Vagina (tissue), 2 donors: ENCODE measurements at places on chromosomes 12 and 14.

DNA sequence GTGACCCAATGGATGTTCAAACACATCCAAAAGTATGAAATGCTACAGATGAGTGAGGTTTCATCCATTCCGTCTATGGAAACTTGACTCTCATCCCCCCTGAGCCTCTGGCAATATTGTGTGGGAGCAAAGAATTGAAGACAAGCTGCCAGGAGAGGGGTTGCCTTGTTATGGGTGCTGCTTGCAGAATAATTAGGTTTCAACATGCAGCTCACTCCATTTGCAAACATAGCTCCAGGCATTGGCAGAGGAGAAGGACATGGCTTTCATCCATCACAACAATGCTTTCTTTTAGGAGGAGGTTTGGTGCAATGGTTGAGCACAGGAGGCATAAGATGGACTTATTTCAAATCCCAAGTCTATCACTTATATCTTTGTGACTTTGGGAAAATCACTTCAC, 220.7 kb upstream of the SRRM4 start:
- no peak for DNase-seq

DNA sequence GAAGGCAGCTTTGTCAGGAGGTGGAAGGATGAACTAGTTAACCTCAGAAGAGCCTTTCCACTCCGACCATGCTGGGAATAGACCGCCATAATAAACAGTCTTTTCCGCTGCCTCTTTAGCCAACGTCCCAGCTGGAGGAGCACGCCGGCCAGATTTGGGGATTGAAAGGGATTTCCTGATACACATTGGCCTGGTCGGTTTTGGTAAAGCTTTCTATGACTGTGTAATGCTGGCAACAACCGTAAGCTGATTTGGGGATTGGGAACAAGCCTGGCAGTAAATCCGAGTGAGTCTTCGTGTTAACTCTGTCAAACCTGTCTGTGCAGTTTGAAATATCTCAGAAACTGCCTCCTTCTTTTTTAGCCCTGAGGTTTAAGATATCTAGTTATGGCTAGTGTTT, 87.0 kb downstream of the DAD1 start:
- DNase-seq = no peak

GRCh38 chr12:47032644-47033043, 46.8 kb upstream of the PCED1B start:
- DNase-seq = no peak

DNA sequence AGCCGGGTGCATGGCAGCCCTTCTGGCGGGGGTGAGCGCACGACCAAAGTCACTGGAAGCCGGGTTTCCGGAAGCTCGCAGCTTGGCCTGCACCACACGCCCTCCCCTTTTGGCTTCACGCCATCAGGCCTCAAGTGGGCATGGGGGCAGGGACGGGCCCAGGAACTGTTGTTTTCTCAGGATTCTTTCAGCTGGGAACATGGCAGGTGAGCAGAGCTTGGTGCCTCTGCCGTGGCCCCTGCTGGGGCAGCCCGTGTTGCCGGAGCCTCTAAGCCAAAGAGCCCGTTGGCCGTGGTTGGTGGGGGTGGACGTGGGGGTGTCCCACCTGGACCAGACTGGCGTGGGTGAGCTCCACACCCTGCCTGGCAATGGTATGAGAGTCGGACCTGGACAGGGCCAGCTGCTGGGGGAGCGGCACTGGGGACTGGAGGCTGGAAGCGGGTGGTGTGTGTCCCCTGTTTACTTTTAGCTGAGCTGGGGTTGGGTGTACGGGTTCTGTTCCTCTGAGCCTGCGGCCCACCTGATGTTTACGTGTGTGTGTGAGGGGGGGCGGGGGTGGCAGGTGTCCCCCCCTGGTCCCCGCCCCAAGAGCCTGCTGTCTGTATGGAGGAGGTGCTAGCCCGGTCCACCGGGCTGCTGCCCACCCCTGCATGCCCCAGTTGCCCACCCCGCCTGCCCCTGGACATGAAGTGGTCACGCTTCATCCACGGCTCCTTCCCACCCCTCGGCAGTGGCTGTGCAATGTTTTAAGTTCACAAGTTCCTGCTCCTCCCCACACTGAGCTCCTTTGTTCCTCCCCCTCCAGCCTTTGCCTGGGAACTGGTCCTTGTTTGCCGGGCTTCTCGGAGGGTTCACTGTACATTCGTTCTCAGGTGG, 28.7 kb upstream of the PLD4 start:
- DNase-seq = peak; percentile 86

DNA sequence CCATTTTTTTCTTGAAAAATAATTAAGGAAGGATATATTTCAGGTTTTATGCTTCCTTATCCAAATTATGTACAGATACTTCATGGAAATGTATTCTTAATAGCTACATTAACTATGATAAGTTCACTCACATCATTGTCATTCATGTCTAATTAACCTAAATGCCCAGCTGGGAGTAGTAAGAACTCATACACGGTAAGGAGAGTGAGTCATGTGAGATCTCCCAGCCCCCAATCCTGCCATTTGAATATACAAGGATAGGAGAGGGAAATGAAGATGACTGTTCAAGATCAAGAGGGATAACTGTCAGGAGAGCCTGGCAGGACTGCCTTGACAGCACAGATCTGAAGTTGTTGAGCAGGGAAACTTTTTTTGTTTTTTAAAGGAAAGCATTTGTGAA, 343.4 kb upstream of the USP15 start:
- DNase-seq = no peak

DNA sequence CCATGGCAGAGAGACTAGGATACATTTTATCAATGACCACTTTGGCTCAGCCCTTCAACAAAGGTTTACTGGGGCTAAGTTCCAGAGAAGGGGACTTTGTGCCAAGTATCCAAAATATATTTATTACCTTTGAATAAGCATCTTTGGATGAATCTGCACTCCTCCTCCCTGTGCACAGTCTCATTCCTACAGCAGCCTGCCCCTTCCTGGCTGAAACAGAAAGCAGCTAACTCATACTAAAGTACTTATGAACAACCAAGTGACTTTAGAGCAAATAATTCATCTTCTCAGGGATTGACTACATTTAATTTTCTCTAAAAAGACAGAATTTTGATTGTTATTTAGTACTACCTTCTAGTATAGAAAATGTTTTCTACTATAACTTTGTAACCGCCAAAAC, 47.8 kb upstream of the ETV6 start:
- DNase-seq = no peak

- no peak for DNase-seq
Observed at GRCh38 chr12:97752129-97752528, 289.5 kb downstream of the RMST start.

DNA sequence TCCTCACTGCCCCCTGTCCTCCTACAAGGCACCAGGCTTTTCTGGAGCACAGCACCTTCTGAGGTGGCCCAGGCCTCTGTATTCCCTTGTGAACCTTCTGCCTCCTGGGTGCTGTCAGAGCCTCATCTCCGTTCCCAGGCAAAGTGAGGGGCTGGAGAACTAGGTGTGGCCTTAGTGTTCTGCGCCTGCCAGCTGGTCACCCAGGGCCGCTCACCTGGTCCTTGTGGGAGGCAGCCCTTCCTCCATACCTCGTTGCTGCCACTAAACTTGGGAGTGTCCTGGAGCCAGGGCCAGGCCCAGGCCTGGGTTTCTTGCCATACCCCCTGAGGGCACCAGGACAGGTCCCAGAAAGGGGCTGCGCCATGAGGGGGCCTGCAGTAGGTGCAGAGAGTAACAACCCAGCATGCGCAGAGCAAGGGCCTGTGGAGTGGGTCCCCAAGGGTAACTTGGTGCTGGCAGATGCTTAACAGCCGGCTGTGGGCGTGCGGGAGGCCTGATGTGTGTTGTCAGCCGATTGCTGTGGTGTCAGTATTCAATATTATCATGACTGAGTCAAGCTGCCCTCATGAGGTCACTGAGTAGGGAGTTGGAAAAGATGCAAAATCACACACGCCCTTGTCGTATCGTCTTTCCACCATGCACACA, 17.1 kb downstream of the OTUB2 start:
- DNase-seq = no peak

- no peak for DNase-seq
Observed at GRCh38 chr12:103884316-103884715, 43.3 kb upstream of the NT5DC3 start.

- no peak for DNase-seq
Observed at GRCh38 chr14:54698501-54698900, 131.6 kb downstream of the SAMD4A start.

DNA sequence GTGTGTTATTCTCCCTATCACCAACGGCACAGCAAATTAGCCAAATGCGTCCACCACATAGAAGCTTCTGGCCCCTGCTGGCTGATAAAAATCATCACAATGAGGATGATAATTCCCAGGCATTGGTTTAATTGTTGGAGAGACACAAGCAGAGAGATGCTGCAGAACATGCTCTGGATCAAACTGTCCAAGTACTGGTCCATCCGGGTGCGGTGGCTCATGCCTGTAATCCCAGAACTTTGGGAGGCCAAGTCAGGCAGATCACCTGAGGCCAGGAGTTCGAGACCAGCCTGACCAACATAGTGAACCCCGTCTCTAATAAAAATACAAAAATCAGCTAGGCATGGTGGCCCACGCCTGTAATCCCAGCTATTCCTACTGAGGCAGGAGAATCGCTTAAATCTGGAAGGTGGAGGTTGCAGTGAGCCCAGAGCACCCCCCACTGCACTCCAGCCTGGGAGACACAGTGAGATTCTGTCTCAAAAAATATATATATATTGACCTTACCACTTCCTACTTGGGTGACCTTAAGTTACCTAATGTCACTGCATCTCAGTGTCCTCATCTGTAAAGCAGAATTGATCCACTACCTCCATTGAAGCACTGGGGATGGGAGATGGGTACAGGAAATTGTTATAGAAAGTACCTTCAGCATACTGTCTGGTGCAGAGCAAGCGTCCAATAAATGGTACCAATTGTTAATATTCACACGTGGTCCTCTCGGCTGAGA, 83.7 kb upstream of the EGLN3 start:
- DNase-seq = no peak

DNA sequence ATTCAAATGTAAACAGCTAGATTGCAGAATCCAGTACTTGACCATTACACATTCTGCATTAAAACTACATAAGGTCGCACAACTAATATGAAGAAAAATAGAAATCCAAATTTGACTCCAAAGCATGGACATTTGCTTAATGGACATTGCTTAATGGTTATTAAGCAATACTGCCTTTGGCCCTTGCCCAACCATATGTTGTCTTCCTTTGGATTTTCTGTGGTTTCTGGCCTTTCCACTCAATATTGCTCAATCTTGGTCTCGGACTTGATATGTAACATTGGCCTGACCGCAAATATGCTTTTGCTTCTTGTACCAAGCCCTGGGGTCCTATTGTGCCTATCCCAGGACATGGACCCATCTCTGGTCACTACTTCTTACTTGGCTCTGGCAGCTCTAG, 67.2 kb downstream of the PTPRR start:
- DNase-seq = no peak

- DNase-seq = no peak
Observed at GRCh38 chr14:61832783-61833182, 70.6 kb downstream of the SNAPC1 start.

GRCh38 chr14:50647282-50647681, 20.8 kb downstream of the SAV1 start:
- DNase-seq = no peak

DNA sequence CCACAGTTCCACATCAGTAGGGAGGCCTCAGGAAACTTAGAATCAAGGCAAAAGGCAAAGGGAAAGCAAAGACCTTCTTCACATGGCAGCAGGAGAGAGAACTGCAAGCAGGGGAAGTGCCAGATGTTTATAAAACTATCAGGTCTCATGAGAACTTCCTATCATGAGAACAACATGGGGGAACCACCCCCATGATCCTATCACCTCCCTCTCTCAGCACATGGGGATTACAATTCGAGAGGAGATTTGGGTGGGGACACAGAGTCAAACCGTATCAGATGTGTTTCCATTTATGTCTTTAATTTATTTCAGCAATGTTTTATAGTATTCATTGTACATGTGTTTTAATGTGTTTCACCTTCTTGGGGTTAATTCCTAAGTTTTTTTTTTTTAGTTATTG, 25.8 kb downstream of the METAP2 start:
- DNase-seq = no peak

DNA sequence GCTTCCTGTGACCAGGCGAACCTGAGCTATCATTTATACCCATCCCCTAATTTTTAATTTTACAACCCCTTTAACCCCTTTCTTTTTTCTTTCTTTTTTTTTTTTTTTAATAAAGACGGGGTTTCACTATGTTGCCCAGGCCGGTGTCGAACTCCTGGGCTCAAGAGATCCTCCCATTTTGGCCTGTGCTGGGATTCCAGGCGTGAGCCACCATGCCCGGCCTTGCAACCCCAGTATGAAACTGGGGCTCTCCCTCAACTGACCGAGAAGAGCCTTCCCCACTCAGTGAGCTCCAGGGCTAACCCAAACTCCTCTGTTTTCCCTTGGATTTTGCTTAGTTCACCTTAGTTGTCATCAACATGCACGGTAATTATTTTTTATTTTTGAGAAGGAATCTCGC, 992 bp downstream of the CPSF2 start:
- no peak for DNase-seq

- no peak for DNase-seq
Observed at GRCh38 chr14:58769011-58769643, 131.4 kb downstream of the DACT1 start.

DNA sequence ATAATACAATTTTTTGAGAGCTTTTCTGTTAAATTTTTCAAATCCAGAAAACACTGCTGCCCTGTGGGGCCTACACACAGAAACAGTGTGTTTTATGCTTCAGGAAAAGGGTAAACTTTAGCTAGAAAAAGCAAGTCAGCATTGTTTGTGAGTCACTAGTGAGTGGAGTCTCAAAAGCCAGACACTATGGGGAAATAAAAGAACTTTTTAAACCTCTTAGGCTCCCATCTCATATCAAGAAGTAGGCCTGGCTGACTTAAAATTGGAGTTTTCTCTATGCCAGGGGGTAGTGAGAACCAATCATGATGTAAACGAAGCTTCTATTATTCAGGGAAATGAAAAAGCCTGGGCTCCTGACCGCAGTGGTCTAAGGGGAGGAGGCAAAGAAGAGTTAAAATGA, 12.6 kb downstream of the GPR65 start:
- no peak for DNase-seq

- DNase-seq = no peak
Observed at GRCh38 chr12:64603183-64603841, 7.0 kb upstream of the RASSF3 start.

DNA sequence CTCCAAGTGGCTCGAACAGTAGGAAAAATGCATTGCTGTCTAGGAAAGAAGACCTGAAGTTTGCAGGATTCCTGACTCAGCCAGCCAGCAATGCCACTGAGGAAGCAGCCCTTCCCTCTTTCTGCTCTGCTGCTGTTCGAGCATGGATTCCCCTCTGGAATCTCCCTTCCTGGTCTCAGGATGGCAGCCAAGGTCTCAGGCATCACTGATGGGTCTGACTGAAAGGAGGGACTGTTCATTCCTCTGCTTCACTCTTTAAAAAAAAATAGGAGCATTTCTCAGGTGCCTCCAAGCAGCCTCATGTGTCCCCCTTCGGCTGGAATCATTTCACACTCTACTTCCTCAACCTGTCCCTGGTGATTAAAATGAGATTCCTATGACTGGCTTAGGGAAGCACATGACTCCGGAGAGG, 62.4 kb downstream of the SLC15A4 start:
- no peak for DNase-seq

GRCh38 chr12:109804820-109805761, 28.1 kb downstream of the TRPV4 start:
- DNase-seq = no peak

- DNase-seq = no peak
Observed at GRCh38 chr12:53443955-53444354, 2.4 kb downstream of the PRR13 start.

- DNase-seq = no peak
Observed at GRCh38 chr12:70885956-70886355, 34.6 kb downstream of the PTPRR start.

GRCh38 chr12:93092649-93092945, 163.5 kb upstream of the EEA1 start:
- no peak for DNase-seq

GRCh38 chr12:47272412-47273190, 192.8 kb upstream of the AMIGO2 start:
- DNase-seq = no peak
